Activated CD4-positive, alpha-beta memory T cell treated with anti-CD3 and anti-CD28 coated beads for 36 hours (primary cell): ENCODE measurements at places on chromosomes 12 and 14. TPM values are rescaled to one million over a fixed set of nuclear protein-coding genes. Genes with fewer than 3 reads are reported as not detected.

HCAR3 gene
- total RNA-seq = not detected

KRT6C gene
- not detected for total RNA-seq

TSPAN19 gene
- total RNA-seq = not detected

METTL25 gene
- 6.2 TPM for total RNA-seq

SERPINA6 gene
- total RNA-seq = not detected

MAP3K9 gene
- total RNA-seq = 5.9 TPM

ESRRB gene
- total RNA-seq = 0.10 TPM

- H3K36me3 ChIP-seq = no peaks in the 10 kb centered on the region
- H3K4me3 ChIP-seq = no peak overlapping the region
- DNase-seq = no peak
- no peak overlapping the region for H3K27ac ChIP-seq
- peaks cover 26% of the 10 kb centered on the region for H3K4me1 ChIP-seq
- H3K27me3 ChIP-seq = no peaks in the 10 kb centered on the region
Observed at GRCh38 chr14:105333613-105334364, 19.2 kb downstream of the PACS2 start.

- no peak for DNase-seq
- peaks cover 2% of the 10 kb centered on the region for H3K27me3 ChIP-seq
- H3K4me3 ChIP-seq = no peak overlapping the region
- no peaks in the 10 kb centered on the region for H3K36me3 ChIP-seq
Observed at GRCh38 chr12:80293347-80293746, 150.7 kb upstream of the PTPRQ start.

GRCh38 chr12:16955083-16955657 is 349.2 kb upstream of the LMO3 start:
- H3K36me3 ChIP-seq = no peaks in the 10 kb centered on the region
- DNase-seq = no peak
- no peaks in the 10 kb centered on the region for H3K4me1 ChIP-seq
- H3K4me3 ChIP-seq = no peak overlapping the region
- H3K27me3 ChIP-seq = no peaks in the 10 kb centered on the region

- H3K4me3 ChIP-seq = peak overlapping the region; percentile 87
- no peaks in the 10 kb centered on the region for H3K27me3 ChIP-seq
Observed at GRCh38 chr12:111597831-111598636, 1.1 kb downstream of the ATXN2 start.

DNA sequence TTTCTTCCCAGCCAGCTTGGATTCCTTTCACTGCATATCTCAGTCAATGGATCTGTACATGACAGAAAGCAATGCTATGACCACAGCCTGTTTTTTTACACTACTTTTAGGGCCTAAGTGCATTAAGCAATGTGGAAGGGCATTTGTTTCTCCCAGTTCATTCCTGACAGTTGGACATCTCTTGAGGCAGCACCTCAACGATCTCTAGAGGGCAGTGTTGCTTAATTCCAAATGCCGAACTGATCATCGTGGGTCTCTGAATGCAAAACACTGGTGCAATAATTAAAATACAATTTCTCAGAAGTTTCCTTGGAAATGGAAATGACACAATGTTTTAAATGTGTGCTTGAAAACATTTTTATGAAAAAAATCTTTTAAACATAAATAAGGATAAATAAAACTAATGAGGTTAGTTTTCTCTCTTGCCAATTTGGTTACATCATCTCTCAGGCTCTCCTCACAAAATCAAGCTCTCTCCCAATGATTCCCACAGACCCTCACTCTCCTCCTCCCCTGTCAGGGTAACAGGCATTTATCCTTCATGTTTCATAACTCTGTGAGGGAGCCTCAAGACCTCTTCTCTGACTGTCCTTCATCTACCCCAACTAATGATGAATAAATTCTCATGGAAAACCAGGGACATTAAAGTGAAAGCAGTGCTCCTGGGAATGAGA is 192.4 kb upstream of the SLC16A7 start:
- peaks cover 10% of the 10 kb centered on the region for H3K4me1 ChIP-seq
- H3K27ac ChIP-seq = no peak overlapping the region
- peak; percentile 30 for DNase-seq

DNA sequence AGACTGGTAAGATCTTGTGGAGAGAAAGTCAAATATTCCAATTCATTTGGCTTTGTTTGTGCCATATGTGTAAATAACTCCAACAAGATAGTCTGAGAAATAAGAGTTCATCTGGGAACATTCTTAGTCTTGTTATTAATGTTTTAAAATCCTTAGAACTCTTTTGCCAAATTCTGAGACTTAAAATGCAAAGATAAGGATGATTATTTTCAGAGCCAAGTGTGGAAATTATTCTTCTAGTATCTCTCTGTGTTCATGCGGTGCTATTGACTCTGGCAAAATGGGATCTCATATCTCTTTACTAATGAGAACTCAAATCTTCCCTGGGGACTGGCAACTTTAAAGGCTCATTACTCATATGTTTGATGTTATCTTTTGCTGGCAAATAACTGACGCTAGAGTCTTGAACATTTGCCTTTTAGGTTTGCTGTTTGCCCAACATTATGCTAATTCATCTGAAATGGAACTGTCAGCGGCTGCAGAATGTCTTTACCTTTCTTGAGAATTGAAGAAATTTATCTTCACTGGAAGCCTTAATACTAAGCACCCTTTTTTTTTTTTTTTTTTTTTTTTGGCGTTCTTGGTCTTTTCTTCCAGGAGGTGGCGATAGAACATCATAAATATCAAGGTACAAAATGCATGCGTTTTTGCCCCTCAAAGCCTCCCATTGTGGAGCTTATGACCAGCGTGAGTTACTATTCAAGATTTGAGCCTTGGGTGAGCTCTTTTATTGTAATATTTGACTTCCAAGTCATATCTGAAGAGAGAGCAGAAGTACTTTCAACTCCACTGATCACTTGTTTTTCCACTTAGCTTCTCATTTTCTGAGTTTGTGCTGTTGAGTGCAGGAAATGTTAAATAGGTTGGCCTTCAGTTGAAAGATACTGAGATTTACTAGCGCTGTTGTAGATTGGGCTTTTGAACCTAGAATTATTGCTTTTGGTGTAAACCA is 86.5 kb downstream of the CAND1 start:
- no peak overlapping the region for H3K27ac ChIP-seq
- peaks cover 35% of the 10 kb centered on the region for H3K4me1 ChIP-seq
- no peaks in the 10 kb centered on the region for H3K36me3 ChIP-seq
- DNase-seq = peak; percentile 11

GRCh38 chr12:87305481-87305880 is 723.7 kb downstream of the C12orf50 start:
- DNase-seq = no peak
- H3K27ac ChIP-seq = no peak overlapping the region
- H3K27me3 ChIP-seq = no peaks in the 10 kb centered on the region
- no peak overlapping the region for H3K4me3 ChIP-seq
- H3K4me1 ChIP-seq = no peaks in the 10 kb centered on the region

- H3K36me3 ChIP-seq = peaks cover 11% of the 10 kb centered on the region
- no peak overlapping the region for H3K4me3 ChIP-seq
- H3K27ac ChIP-seq = no peak overlapping the region
- DNase-seq = no peak
Observed at GRCh38 chr12:108843187-108843586, 14.2 kb downstream of the SSH1 start.

GRCh38 chr12:2449586-2449985 is 345.2 kb upstream of the FKBP4 start:
- H3K4me3 ChIP-seq = no peak overlapping the region
- no peaks in the 10 kb centered on the region for H3K4me1 ChIP-seq
- no peak overlapping the region for H3K27ac ChIP-seq
- DNase-seq = no peak
- no peaks in the 10 kb centered on the region for H3K36me3 ChIP-seq
- H3K27me3 ChIP-seq = no peaks in the 10 kb centered on the region

- DNase-seq = no peak
- no peaks in the 10 kb centered on the region for H3K36me3 ChIP-seq
- H3K4me1 ChIP-seq = no peaks in the 10 kb centered on the region
- no peak overlapping the region for H3K4me3 ChIP-seq
Observed at GRCh38 chr12:62977418-62977817, 42.5 kb upstream of the PPM1H start.

- no peaks in the 10 kb centered on the region for H3K36me3 ChIP-seq
- peaks cover 16% of the 10 kb centered on the region for H3K4me1 ChIP-seq
- no peaks in the 10 kb centered on the region for H3K27me3 ChIP-seq
Observed at GRCh38 chr12:53053218-53054111, 3.6 kb downstream of the TNS2 start.

DNA sequence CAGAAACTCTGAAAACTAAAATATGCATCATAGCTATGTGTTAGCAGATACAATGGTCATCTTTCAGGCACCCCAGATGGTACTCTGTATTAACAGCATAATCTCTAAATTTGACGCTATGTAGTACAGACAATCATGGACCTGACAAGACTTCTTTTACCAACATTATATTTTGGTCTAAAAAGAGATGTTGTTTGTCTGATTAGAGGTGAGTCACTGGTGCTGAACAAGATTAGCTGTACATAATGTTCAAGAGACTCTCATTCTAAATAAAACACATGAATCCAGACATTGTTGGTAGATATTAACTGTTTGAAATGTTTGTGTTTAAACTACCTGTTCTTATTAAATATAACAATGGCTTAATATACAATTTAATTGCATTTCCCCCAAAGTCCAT is 146.4 kb upstream of the LMNTD1 start:
- H3K36me3 ChIP-seq = no peaks in the 10 kb centered on the region
- no peaks in the 10 kb centered on the region for H3K4me1 ChIP-seq
- no peak for DNase-seq
- no peak overlapping the region for H3K4me3 ChIP-seq
- H3K27ac ChIP-seq = no peak overlapping the region

- no peaks in the 10 kb centered on the region for H3K4me1 ChIP-seq
- no peak overlapping the region for H3K4me3 ChIP-seq
- no peaks in the 10 kb centered on the region for H3K36me3 ChIP-seq
- H3K27ac ChIP-seq = no peak overlapping the region
- no peaks in the 10 kb centered on the region for H3K27me3 ChIP-seq
Observed at GRCh38 chr14:66380143-66380542, 106.0 kb upstream of the CCDC196 start.

GRCh38 chr12:121697093-121697698 is 15.4 kb upstream of the TMEM120B start:
- H3K27ac ChIP-seq = no peak overlapping the region
- DNase-seq = no peak
- no peaks in the 10 kb centered on the region for H3K27me3 ChIP-seq
- H3K4me1 ChIP-seq = no peaks in the 10 kb centered on the region

- no peak overlapping the region for H3K4me3 ChIP-seq
- DNase-seq = no peak
- no peak overlapping the region for H3K27ac ChIP-seq
- H3K36me3 ChIP-seq = no peaks in the 10 kb centered on the region
Observed at GRCh38 chr12:104591257-104591885, 134.6 kb downstream of the CHST11 start.

GRCh38 chr12:114396869-114397719 is 8.8 kb downstream of the TBX5 start:
- peaks cover 80% of the 10 kb centered on the region for H3K27me3 ChIP-seq
- no peaks in the 10 kb centered on the region for H3K4me1 ChIP-seq
- no peak overlapping the region for H3K4me3 ChIP-seq
- no peaks in the 10 kb centered on the region for H3K36me3 ChIP-seq
- H3K27ac ChIP-seq = no peak overlapping the region
